Activated T-helper 17 cell treated with anti-CD3 and anti-CD28 coated beads, Interleukin-2, amount 50 U/mL, for 72 hours (primary cell): ENCODE measurements at places on chromosomes 6 and 20. TPM values are rescaled to one million over a fixed set of nuclear protein-coding genes. Genes with fewer than 3 reads are reported as not detected.

The KIF25 gene
- total RNA-seq, result 1.8 TPM

The PACSIN1 gene
- total RNA-seq, result 0.09 TPM

DNA sequence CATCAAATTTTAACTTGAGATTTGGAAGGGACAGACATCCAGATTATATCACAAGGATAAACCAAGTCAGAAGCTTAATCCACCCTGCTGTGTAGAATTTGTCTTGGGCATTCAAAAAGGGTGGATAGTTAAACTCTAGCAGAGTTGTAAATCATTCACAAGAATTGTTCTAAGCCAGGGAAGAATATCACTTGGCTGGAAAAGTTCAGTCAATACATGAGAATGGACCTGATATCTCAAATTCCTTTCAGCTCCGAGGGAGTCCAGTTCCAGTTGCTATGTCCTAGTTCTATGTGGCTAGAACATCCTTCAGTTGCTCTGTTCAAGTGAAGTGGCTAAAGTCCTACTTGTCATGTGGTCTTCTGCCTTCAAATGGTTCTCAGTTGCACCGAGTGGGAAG, 351.8 kb upstream of the JARID2 start:
- no peak for ATAC-seq

The BMP2 gene
- total RNA-seq, result not detected

DNA sequence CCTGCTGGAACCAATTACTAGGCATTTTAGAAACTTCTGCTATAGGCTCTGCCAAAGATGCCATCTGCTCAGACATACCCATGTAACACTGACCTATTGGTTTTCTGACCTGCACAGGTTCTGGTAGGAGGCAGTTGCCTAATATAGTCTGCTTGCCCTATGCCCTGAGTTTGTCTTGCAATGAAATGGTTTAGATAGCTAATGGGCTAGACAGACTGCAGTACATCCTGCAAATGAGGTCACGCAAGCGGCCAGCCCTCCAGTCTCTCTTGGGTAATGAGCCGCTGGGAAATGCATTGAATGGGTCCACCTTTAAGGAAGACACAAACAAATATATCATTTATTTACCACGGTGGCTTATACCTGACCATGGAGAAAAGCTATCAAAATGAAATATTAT, 90.6 kb upstream of the B3GAT2 start:
- ATAC-seq, result no peak

The GNMT gene
- total RNA-seq, result 0.24 TPM

DNA sequence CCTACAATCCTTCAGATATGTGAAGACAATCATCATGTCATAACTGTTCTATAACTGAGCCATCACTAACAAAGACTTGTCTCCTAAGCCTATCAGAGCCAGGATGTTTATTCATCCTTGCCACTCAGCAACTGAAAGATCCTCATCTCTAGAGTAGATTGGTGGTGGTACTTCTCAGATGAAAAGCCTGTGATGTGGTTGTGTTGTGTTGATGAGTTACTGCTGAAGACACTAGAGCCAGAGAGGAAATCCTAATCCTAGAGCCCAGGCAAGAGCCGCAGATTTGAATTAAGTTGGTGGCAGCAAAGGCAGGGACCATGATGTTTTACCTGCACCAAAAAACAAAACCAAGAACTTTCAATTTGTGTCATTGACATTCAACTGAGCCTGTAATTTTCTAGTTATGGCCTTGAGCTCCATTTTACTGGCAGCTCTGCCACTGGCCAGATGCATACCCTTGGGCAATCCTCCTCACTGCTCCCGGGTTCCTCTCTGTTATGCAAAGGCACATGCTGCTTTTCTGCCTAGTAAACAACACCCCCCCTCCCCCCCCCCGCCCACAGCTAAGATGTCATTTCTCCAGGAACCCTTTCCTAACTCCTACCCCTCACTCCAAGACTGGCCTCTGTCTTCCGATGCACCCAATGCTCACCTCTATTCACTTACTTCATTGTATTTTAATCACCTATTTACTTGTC, 50.2 kb upstream of the REV3L start:
- ATAC-seq, result peak; percentile 98

The NKX2-2 gene
- not detected for total RNA-seq
